ENCODE measurements at places on chromosomes 3 and 15. TPM values are rescaled to one million over a fixed set of nuclear protein-coding genes. Genes with fewer than 3 reads are reported as not detected.

- no peak for DNase-seq
- H3K27me3 ChIP-seq, result no peaks in the 10 kb centered on the region
- H3K4me3 ChIP-seq, result no peak overlapping the region
Observed at GRCh38 chr3:101862416-101863165, 13.3 kb downstream of the NFKBIZ start.

- peak overlapping the region; percentile 93 for H3K27ac ChIP-seq
- H3K36me3 ChIP-seq, result peaks cover 13% of the 10 kb centered on the region
- peak; percentile 38 for DNase-seq
- H3K4me3 ChIP-seq, result peak overlapping the region; percentile 89
Observed at GRCh38 chr15:44729408-44730127, 6.8 kb upstream of the TRIM69 start.

DNA sequence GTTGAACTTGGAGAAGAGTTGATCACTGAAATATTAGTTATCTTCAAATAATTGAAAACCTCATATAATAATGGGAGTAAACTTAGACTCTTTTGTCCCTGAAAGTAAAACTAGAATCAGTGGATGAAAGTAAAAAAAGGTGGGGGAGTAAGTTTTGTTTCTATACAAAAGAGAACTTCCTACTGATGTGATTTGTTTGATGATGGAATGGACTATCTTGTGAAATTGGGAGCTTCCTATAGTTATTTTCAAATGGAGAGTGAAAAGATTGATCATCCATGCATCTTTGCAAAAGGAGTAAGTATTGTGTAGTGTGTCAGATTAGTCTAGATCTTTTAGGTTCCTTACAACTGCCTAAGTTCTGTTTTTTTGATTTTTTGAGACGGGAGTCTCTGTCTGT, 28.4 kb downstream of the SPRED1 start:
- H3K4me1 ChIP-seq, result no peaks in the 10 kb centered on the region
- H3K27me3 ChIP-seq, result no peaks in the 10 kb centered on the region
- no peak overlapping the region for H3K4me3 ChIP-seq
- H3K27ac ChIP-seq, result no peak overlapping the region
- DNase-seq, result no peak

Gene PLIN1
- polyA plus RNA-seq, result 6.9 TPM

GRCh38 chr3:87309601-87310000, 33.2 kb upstream of the POU1F1 start:
- no peak for DNase-seq
- H3K36me3 ChIP-seq, result no peaks in the 10 kb centered on the region
- H3K4me1 ChIP-seq, result no peaks in the 10 kb centered on the region
- no peak overlapping the region for H3K4me3 ChIP-seq
